Kidney (tissue), 22 donors: ENCODE measurements at places on chromosomes 16 and 17. TPM values are rescaled to one million over a fixed set of nuclear protein-coding genes. Genes with fewer than 3 reads are reported as not detected.

- H3K4me1 ChIP-seq = peaks cover 3% of the 10 kb centered on the region
- no peak overlapping the region for H3K27ac ChIP-seq
- DNase-seq = no peak
- no peaks in the 10 kb centered on the region for H3K27me3 ChIP-seq
- H3K36me3 ChIP-seq = no peaks in the 10 kb centered on the region
Observed at GRCh38 chr17:77892469-77893143, 65.9 kb upstream of the TNRC6C start.

GRCh38 chr17:59292174-59292523 is 39.3 kb upstream of the YPEL2 start:
- peaks cover 2% of the 10 kb centered on the region for H3K4me1 ChIP-seq
- no peak overlapping the region for H3K27ac ChIP-seq
- no peak for DNase-seq
- no peaks in the 10 kb centered on the region for H3K27me3 ChIP-seq

DNA sequence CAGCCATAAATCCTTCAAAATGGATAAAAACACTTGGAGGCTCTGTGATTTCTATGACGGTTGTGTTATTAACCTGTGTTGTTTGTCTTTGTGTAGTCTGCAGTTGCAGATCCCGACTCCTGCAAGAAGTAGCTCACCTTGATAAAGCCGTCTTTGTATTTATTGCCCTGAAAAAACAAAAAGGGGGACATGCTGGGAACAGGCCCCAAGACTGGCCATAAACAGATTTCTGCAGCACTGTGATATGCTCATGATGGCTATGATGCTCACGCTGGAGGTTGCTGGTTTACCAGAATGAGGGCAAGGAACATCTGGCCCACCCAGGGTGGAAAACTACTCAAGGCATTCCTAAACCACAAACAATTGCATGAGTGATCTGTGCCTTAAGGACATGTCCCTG is 71.0 kb downstream of the LGALS9 start:
- no peak overlapping the region for H3K4me3 ChIP-seq
- no peak for DNase-seq
- no peaks in the 10 kb centered on the region for H3K4me1 ChIP-seq
- H3K27ac ChIP-seq = no peak overlapping the region
- H3K36me3 ChIP-seq = no peaks in the 10 kb centered on the region

GRCh38 chr17:81287741-81288430 is 7.2 kb downstream of the SLC38A10 start:
- no peak overlapping the region for H3K27ac ChIP-seq
- H3K36me3 ChIP-seq = no peaks in the 10 kb centered on the region
- DNase-seq = no peak
- H3K4me1 ChIP-seq = no peaks in the 10 kb centered on the region
- H3K27me3 ChIP-seq = no peaks in the 10 kb centered on the region

- no peaks in the 10 kb centered on the region for H3K27me3 ChIP-seq
- H3K27ac ChIP-seq = no peak overlapping the region
- DNase-seq = no peak
- H3K4me1 ChIP-seq = no peaks in the 10 kb centered on the region
Observed at GRCh38 chr17:17305281-17305801, 2.2 kb downstream of the NT5M start.

DNA sequence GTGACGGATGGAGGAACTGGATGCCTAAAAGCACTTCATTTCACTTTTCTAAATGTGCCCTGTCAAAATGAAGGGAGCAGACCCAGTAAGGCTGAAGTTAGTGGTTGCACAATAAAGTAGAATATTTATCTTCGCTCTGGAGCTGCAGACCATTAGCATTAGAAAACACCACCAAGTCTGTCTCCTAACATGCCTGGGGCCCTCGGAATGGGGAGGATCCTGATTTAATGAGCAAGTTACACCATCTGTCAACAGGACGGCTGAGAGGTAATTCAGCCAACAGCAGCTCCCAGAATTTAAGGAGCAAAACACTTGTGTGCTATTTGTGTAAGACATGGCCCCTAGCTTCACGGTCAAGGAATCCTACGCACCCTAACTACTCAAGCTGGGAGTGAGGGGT is 22.3 kb downstream of the CA10 start:
- H3K27ac ChIP-seq = no peak overlapping the region
- no peaks in the 10 kb centered on the region for H3K27me3 ChIP-seq
- H3K4me1 ChIP-seq = no peaks in the 10 kb centered on the region
- no peaks in the 10 kb centered on the region for H3K36me3 ChIP-seq

DNA sequence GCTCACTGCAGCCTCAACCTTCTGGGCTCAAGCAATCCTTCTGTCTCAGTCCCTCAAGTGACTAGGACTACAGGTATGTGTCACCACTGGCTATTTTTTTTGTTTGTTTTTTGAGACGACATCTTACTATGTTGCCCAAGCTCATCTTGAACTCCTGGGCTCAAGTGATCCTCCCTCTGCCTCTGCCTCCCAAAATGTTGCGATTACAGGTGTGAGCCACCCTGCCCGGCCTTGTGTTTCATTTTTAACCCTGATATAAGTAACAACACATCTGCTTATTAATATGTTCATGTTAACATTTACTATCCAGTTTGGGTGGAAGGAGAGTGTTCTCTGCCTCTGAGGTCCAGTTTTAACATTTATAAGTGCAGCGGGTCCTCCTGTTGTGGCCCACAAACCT is 3.1 kb downstream of the FAM20A start:
- H3K27ac ChIP-seq = no peak overlapping the region
- H3K27me3 ChIP-seq = no peaks in the 10 kb centered on the region
- peaks cover 2% of the 10 kb centered on the region for H3K4me1 ChIP-seq
- no peaks in the 10 kb centered on the region for H3K36me3 ChIP-seq
- no peak overlapping the region for H3K4me3 ChIP-seq

GRCh38 chr16:67248401-67249177 is at the start of gene SLC9A5:
SLC9A5 (plus strand) TSS chr16:67248979; CDS start chr16:67249015, 36 bp downstream.
- peak; percentile 82 for DNase-seq
- H3K4me1 ChIP-seq = peaks cover 18% of the 10 kb centered on the region
- no peak within 1 kb of the TSS for H3K27ac ChIP-seq
- H3K4me3 ChIP-seq = no peak within 1 kb of the TSS

- no peaks in the 10 kb centered on the region for H3K4me1 ChIP-seq
- H3K27me3 ChIP-seq = no peaks in the 10 kb centered on the region
- H3K27ac ChIP-seq = no peak overlapping the region
- no peak for DNase-seq
- H3K4me3 ChIP-seq = no peak overlapping the region
Observed at GRCh38 chr17:61770043-61770442, 93.3 kb downstream of the BRIP1 start.

GRCh38 chr17:72097144-72097543 is 23.7 kb upstream of the SOX9 start:
- DNase-seq = no peak
- H3K4me1 ChIP-seq = no peaks in the 10 kb centered on the region
- H3K27me3 ChIP-seq = no peaks in the 10 kb centered on the region

GRCh38 chr16:48011878-48012658 is 143.7 kb downstream of the ABCC12 start:
- no peaks in the 10 kb centered on the region for H3K4me1 ChIP-seq
- no peak overlapping the region for H3K27ac ChIP-seq
- no peaks in the 10 kb centered on the region for H3K27me3 ChIP-seq
- no peak for DNase-seq
- H3K36me3 ChIP-seq = no peaks in the 10 kb centered on the region
- no peak overlapping the region for H3K4me3 ChIP-seq

- peak overlapping the region; percentile 40 for H3K27ac ChIP-seq
- H3K4me3 ChIP-seq = no peak overlapping the region
- peak; percentile 73 for DNase-seq
Observed at GRCh38 chr17:34252444-34253138, 2.5 kb upstream of the CCL2 start.

GRCh38 chr16:3020604-3021448 is 658 bp downstream of the TNFRSF12A start:
- peaks cover 23% of the 10 kb centered on the region for H3K4me1 ChIP-seq
- peaks cover 4% of the 10 kb centered on the region for H3K27me3 ChIP-seq
- H3K4me3 ChIP-seq = peak overlapping the region; percentile 53
- peak; percentile 83 for DNase-seq
- peak overlapping the region; percentile 98 for H3K27ac ChIP-seq

DNA sequence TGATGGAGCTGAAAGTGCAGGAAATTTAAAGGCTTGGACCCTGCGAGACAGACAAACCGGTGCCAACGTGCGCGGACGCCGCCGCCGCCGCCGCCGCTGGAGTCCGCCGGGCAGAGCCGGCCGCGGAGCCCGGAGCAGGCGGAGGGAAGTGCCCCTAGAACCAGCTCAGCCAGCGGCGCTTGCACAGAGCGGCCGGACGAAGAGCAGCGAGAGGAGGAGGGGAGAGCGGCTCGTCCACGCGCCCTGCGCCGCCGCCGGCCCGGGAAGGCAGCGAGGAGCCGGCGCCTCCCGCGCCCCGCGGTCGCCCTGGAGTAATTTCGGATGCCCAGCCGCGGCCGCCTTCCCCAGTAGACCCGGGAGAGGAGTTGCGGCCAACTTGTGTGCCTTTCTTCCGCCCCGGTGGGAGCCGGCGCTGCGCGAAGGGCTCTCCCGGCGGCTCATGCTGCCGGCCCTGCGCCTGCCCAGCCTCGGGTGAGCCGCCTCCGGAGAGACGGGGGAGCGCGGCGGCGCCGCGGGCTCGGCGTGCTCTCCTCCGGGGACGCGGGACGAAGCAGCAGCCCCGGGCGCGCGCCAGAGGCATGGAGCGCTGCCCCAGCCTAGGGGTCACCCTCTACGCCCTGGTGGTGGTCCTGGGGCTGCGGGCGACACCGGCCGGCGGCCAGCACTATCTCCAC is at the start of gene NOG:
Gene NOG (plus strand): TSS at position 54 of the 674 bp plus-strand sequence. CDS start 525 bp downstream, at position 579.
- H3K27me3 ChIP-seq = no peaks in the 10 kb centered on the region
- H3K4me1 ChIP-seq = peaks cover 7% of the 10 kb centered on the region
- H3K4me3 ChIP-seq = peak within 1 kb of the TSS; percentile 63
- peak; percentile 82 for DNase-seq

DNA sequence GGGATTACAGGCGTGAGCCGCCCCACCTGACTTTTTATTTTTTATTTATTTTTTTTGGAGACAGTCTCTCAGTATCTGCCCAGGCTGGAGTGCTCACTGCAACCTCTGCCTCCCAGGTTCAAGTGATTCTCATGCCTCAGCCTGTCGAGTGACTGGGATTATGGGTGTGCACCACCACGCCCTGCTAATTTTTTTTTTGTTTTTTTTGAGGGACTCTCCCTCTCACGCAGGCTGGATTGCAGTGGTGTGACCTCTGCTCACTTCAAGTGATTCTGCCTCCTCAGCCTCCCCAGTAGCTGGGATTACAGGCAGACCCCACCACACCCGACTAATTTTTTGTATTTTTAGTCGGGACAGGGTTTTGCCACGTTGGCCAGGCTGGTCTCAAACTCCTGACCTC is 7.7 kb downstream of the ZNF207 start:
- DNase-seq = no peak
- no peak overlapping the region for H3K27ac ChIP-seq
- no peaks in the 10 kb centered on the region for H3K27me3 ChIP-seq
- H3K4me3 ChIP-seq = no peak overlapping the region
- H3K4me1 ChIP-seq = no peaks in the 10 kb centered on the region
- H3K36me3 ChIP-seq = peaks cover 16% of the 10 kb centered on the region

DNA sequence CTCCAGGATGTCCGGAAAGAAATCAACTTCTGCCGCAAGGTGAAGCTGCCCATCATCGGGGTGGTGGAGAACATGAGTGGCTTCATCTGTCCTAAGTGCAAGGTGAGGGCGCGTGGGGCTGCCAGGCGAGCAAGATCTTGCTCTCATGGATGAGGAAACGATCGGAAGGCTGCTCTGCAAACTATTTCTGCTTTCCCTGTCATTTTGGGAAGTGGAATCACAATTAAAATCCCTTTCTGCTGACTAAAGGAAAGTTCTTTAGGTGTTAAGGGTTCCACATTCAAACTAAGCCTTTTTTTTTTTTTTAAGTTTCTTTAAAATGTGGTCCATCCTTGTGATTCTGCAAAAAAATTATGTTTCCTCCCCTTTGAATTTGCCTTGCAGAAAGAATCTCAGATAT is 17.7 kb downstream of the NUBP1 start:
- no peak overlapping the region for H3K27ac ChIP-seq
- H3K27me3 ChIP-seq = no peaks in the 10 kb centered on the region
- no peak overlapping the region for H3K4me3 ChIP-seq
- DNase-seq = no peak

DNA sequence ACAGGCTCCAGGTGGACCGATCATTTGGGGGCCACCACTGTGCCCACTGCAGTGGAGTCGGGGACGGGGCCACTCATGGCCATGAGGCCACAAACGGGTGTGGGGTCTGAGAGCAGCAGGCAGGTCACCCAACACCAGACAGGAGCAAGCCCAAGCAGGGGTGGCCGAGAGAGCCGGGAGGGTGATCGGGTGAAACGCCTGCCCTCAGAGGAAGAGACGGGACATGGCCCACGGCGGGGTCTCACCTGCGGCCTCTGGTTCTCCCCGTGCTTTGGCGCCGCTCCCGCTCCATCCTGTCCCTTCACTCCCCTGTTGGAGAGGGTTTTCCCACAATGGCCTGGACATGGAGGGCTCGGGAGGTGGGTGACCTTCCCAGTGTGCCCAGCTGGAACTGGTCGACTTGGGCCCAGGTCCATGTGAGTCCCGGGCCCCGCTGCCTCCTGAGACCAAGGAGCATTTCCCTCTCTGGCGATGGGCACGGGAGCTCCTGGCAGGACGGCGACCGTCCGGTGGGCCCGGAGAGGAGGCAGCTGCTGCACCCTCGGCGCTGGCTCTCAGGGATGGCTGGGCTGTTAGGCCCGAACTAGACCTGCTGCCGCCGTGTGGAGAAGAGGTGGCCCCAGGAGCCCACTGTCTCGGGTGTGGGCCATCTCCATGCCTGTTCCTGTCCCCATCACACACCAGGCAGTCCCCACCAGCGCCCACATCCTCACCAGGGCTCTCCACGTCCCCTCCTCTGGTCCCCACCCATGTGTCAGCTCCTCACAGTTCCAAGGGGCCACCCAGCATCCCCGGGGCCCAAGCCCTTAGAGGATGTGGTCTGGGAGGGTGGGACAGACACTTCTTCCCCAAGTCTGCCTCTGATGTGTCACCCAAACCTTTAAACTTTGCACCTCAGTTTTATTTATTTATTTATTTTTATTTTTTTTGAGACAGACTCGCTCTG is 13.4 kb upstream of the BAHCC1 start:
- no peaks in the 10 kb centered on the region for H3K27me3 ChIP-seq
- H3K36me3 ChIP-seq = no peaks in the 10 kb centered on the region
- H3K27ac ChIP-seq = no peak overlapping the region
- peaks cover 8% of the 10 kb centered on the region for H3K4me1 ChIP-seq
- DNase-seq = no peak
- H3K4me3 ChIP-seq = no peak overlapping the region

The CD300E gene
- polyA plus RNA-seq = 0.39 TPM

The ATP5PD gene
- 916 TPM for polyA plus RNA-seq

The SSTR5 gene
- not detected for polyA plus RNA-seq

The CA4 gene
- 102 TPM for polyA plus RNA-seq

The CRYM gene
- 80.9 TPM for polyA plus RNA-seq

The NAGPA gene
- polyA plus RNA-seq = 14.5 TPM

The PERCC1 gene
- polyA plus RNA-seq = not detected

The ZNF778 gene
- 2.2 TPM for polyA plus RNA-seq

The DLG4 gene
- polyA plus RNA-seq = 6.6 TPM
